ENCODE measurements at places on chromosomes 11 and 22.

- no peak for DNase-seq
Measured at GRCh38 chr11:112265659-112266409, 5.2 kb upstream of the PLET1 start.

- no peak for DNase-seq
Measured at GRCh38 chr11:22903782-22904181, 43.5 kb upstream of the CCDC179 start.

DNA sequence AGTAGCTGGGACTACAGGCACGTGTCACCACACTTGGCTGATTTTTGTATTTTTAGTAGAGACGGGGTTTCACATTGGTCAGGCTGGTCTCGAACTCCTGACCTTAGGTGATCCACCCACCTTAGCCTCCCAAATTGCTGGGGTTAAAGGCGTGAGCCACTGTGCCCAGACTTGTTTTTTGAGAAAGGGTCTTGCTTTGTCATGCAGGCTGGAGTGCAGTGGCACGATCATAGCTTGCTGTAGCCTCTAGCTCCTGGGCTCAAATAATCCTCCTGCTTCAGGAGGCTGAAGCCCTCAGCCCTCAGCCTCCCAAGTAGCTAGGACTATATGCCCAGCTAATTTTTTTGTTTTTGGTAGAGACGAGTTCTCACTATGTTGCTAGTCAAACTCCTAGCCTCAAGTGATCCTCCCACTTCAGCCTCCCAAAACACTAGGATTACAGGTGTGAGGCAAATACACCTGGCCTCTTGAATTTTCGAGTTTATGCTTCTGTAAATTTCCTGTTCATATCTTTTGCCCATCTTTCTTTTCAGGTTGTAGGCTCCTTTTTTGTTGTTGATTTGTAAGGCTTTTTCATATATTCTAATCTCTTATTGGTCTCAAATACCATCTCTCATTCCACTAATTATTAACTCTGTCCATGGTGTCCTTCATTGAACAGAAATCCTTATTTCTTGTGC is 3.4 kb upstream of the RBM4B start:
- DNase-seq: no peak

DNA sequence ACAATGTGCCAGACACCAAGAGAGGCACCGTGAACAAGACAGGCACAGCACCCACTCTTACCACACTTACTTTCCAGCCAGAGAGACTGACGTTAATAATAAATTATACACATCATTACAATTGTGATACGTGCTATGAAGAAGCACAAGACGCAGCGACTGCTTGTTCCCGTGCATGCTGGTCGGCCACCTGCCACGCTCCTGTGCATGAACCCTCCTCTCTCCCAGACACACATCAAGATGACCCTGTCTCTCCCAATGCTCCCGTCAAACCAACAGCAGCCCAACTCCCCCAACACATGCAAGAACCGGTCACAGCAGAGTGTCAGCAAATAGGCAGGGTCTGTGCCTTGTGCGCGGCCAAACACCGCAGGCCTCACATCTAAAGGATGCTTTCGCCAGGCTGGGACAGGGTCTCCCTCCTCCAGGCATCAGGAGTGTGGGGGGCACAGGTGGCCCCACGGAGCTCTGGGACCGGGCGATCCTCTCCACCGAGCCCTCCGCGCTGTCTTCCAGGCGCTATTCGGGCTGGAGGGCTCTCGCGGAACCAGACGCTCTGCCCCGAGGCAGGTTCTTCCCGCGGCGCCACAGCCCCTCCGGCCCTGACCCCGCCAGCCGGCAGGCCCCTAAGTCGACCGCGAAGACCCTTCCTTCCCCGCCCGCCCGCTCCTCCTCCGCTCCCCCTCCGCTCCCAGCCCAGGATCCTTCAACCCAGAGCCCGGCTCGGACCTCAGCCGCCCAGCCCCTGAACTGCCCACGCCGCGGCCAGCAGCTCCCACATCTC is 533 bp downstream of the SERGEF start:
- peak; percentile 35 for DNase-seq

GRCh38 chr11:19193916-19194315 is 7.9 kb downstream of the CSRP3 start:
- no peak for DNase-seq

DNA sequence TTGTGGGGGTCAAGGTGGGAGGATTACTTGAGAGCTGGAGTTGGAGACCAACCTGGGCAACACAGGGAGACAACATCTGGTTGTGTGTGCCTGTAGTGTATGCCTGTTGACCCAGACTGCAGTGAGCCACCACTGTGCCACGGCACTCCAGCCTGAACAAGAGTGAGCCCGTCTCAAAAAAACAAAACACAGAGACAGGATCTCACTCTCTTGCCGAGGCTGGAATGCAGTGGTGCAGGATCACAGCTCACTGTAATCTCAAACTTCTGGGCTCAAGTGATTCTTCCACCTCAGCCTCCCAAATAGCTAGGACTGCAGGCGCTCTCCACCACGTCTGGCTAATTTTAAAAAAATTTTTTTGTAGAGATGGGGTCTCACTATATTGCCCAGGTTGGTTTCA is 112.5 kb downstream of the SGSM3 start:
- no peak for DNase-seq

DNA sequence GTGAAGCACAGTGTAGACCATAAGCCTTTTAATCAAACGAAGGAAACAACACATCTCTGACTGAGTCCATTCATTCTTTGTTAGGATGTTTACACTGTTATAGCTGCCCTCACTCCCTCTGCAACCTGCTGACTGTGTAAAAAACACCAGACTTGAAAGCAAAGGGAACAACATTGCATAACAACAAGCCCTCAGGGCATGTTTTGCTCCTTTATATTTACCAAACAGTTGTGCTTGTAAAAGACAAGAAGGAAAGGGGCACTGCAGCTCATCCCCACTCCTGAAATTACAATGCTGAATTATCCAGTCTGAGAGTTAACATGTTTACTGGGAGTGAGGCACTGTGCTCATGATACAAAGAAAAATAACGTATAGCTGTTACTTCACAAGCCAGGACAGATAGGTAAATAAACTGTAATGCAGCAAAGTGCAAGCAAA is 46.4 kb downstream of the RAB30 start:
- DNase-seq: no peak

GRCh38 chr11:21465203-21465602 is 727.7 kb upstream of the ANO5 start:
- no peak for DNase-seq

All from colonic mucosa (tissue), 4 donors.